ENCODE measurements at places on chromosomes 7 and 10. TPM values are rescaled to one million over a fixed set of nuclear protein-coding genes. Genes with fewer than 3 reads are reported as not detected.

The WDR37 gene
- polyA plus RNA-seq: 22.8 TPM

The COBL gene
- polyA plus RNA-seq: 4.4 TPM

The GJD4 gene
- polyA plus RNA-seq: not detected

The HABP2 gene
- not detected for polyA plus RNA-seq

The SYT15 gene
- polyA plus RNA-seq: 0.07 TPM

The GNAT3 gene
- polyA plus RNA-seq: not detected

The INTS15 gene
- 11.9 TPM for polyA plus RNA-seq

The SERPINE1 gene
- 820 TPM for polyA plus RNA-seq

DNA sequence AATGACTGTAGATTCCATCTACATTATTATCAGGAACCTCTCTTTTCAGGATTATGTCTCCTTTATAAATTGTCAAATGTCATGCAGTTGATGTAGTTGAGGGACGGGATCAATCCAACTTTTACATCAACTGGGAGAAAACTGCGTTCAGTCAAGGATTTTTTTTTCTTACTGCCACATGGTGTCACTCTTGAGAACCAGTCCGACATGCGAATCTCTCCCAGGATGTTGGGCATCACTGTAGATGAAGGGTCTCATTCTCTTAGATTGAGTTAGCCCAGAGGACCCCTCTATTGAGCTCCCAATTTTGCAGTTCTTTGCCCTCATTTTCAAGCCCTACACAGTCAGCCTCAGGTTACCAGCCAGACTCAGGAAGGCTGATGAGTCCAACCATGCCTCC, 120.3 kb upstream of the PTPRZ1 start:
- DNase-seq: no peak
- no peaks in the 10 kb centered on the region for H3K27me3 ChIP-seq
- H3K4me3 ChIP-seq: no peak overlapping the region

DNA sequence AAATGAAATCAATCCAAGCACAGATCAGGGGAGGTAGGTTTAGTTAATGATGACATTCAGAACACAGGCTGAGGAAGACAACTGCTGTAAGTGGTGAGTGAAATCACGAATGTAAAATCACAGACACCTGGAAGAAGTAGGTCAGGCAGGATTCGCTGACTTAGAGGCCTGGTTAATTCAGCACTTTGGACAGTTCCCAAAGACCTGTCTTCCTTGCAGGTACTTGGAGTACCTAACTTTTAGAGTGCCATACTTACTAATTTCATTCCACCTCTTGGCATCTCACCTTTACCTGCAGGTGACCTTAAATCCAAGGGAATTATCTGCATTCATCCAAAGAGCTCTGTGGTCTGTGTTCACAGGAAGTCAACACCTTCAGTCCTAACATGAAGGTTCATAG, 822.3 kb downstream of the PHTF2 start:
- no peak overlapping the region for H3K4me3 ChIP-seq
- no peaks in the 10 kb centered on the region for H3K4me1 ChIP-seq
- DNase-seq: no peak
- no peak overlapping the region for H3K27ac ChIP-seq

DNA sequence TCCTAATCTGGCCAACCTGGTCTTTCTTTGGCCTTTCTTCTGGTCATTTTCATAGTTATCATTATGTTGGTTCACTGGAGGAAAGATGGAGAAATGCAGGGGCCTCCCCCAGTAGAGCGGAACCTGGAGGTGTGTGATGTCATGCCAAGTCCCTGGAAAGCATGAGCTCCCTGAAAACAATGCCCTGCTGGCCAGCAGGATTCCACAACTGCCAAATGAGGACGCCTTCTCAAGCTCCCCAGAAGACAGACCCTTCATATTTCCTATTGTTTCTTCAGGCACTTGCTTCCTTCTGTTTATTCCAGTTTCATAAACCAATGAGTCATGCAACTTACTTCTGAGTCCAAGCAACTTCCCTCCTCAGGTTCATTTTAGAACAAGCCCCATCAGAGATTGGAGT, 339.0 kb downstream of the GATA3 start:
- H3K27ac ChIP-seq: no peak overlapping the region
- H3K27me3 ChIP-seq: no peaks in the 10 kb centered on the region
- no peaks in the 10 kb centered on the region for H3K36me3 ChIP-seq

GRCh38 chr10:33073641-33074415, 115.8 kb upstream of the ITGB1 start:
- DNase-seq: no peak
- H3K27ac ChIP-seq: no peak overlapping the region
- no peaks in the 10 kb centered on the region for H3K27me3 ChIP-seq
- no peak overlapping the region for H3K4me3 ChIP-seq
- H3K36me3 ChIP-seq: no peaks in the 10 kb centered on the region

DNA sequence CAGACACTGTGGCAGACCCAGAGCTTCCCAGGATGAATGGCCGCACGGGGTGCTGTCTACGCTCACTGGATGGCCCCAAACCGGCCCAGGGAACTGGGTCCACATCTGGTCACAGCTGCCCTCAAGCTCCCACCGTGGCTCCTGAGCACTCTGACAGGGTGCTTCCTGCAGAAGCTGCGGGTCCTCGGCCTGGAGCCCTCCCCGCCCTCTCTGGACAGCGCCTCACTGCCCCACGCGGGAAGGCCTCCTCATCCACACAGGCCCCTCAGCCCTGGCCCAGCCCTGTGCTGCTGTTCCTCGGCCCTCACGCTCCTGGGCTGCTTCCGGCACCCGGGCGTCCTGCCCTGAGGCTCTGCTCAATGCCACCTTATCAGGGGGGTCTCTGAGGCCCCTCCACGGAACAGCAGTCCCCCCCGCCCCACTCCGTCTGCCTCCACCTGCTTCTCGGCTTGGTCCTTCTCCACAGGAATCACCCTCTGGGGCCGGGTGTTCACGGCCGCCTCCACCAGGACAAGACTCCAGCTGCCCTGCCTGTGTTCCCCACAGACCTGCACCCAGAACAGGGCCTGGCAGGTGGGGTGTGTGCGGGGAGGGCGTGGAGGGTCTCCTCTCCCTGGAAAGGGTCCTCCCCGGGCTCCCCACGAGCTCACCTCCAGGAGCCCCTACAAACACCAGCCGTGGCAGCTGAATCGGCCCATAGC, 75.4 kb upstream of the PDGFA start:
- no peak overlapping the region for H3K27ac ChIP-seq
- H3K4me1 ChIP-seq: peaks cover 6% of the 10 kb centered on the region
- DNase-seq: no peak
- no peaks in the 10 kb centered on the region for H3K27me3 ChIP-seq
- H3K36me3 ChIP-seq: peaks cover 4% of the 10 kb centered on the region

DNA sequence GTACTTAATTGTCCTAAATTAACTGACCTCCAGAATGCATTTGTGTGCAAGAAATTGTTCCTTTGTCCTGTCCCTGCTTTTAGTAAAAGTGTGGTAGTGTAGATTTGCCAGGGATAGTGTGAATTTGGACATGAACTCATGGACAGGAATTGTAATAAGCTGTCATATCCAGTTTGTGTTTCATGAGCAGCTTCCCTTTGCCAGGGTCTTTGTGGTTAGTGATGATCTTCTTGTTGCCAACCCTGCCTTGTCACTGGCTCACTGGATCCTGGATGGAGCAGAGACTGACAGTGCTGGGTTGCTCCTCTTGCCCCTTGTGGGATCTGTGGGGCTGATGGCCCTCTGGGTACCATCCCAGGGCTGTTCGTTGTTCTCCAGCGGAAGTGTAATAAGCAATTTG, 110.1 kb downstream of the CCNY start:
- no peaks in the 10 kb centered on the region for H3K27me3 ChIP-seq
- no peak overlapping the region for H3K27ac ChIP-seq
- no peaks in the 10 kb centered on the region for H3K36me3 ChIP-seq
- H3K4me3 ChIP-seq: no peak overlapping the region
- peaks cover 50% of the 10 kb centered on the region for H3K4me1 ChIP-seq

DNA sequence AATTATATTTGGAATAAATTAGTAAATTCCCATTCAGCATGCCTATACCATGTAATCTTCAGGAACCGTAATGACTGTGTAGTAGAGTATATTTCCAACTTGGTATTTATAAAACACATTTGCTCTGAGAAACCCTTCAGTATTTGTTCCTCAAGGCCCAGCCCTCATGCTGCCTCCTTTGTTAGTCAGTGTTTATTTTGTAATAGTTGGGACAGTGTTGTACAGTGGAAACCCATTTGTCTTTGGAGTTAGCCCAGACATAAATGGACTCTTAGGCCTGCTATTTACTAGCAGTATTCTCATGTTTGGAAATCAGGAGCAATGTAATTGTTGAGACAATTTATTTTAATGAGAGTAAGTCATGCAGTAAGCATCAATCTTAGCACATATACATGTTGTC, 686.9 kb downstream of the AUTS2 start:
- peaks cover 18% of the 10 kb centered on the region for H3K4me1 ChIP-seq
- H3K27me3 ChIP-seq: no peaks in the 10 kb centered on the region
- H3K36me3 ChIP-seq: no peaks in the 10 kb centered on the region
- no peak overlapping the region for H3K27ac ChIP-seq
- no peak for DNase-seq

DNA sequence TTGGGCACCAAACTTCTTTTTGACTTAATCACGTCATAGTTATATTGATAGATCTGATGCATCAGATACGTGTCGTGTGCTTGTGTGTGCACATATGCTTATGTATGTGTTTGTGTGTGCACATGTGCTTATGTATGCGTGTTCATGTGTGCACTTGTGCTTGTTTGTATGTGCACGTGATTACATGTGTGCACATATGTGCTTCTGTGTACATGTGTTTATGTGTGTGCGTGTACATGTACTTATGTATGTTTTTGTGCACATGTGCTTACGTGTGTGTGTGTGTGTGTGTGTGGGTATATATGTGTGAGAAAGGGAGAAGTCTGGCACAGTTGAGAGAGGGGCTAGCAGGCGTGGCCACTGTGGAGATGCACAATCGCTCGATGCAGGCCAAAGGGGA, 173.4 kb downstream of the WDR37 start:
- H3K36me3 ChIP-seq: no peaks in the 10 kb centered on the region
- no peak overlapping the region for H3K27ac ChIP-seq
- no peak overlapping the region for H3K4me3 ChIP-seq
- no peaks in the 10 kb centered on the region for H3K4me1 ChIP-seq

DNA sequence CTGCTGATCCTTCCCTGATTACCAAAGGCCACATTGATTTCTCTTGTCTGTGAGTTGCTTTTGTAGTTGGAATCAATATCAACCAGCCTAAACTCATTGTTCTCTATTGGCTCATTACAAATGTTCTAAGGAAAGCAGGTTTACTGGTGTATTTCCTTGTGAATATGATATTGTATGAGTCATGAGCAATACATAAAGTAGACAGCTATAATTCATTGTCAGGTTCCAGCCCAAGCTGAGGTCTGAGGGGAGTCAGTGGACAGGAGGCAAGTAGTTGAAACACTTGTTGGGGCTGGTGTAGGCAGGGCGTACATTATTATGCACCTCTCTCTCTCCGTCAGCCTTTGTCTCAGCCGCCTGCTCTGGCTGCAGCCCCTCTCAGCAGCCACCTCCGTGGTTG, 451.7 kb downstream of the IPMK start:
- H3K36me3 ChIP-seq: no peaks in the 10 kb centered on the region
- no peak overlapping the region for H3K4me3 ChIP-seq
- H3K27me3 ChIP-seq: no peaks in the 10 kb centered on the region
- DNase-seq: no peak
- H3K4me1 ChIP-seq: peaks cover 6% of the 10 kb centered on the region
- H3K27ac ChIP-seq: no peak overlapping the region

DNA sequence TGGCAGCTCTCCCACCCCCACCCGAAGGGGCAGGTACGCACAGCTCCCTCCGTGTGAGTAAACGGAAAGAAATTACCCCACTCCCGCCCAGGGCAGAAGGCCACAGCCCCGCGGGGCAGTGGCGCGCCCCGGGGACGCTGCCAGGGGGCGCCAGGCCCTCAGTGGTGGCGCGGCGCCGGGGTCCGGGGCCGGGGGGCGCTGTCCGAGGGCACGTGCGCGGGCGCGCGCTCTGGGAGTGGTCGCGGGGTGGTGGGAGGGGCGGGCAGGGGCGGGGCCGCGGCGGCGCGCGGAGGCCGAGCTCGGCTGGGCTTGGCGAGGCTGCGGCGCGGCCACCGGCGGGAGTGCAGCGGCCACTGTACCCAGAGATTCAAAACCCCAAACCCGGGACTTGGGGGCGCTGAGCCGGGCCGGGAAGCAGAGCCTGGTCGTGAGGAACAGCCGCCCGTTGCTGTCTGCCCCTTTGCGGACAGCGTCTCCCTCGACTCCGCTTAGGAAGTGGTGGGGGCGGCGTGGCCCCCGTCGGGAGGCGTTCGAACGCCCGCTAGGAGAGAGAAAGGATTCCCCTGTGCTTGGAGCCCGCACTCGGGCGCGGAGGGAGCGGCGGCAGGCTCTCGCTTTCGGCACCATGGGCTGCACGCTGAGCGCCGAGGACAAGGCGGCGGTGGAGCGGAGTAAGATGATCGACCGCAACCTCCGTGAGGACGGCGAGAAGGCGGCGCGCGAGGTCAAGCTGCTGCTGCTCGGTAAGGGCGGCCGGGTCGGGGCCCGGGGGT, at the start of gene GNAI1:
Gene GNAI1 (plus strand): TSS at position 296 of the 773 bp plus-strand sequence. CDS start 330 bp downstream, at position 626.
- no peaks in the 10 kb centered on the region for H3K27me3 ChIP-seq
- peak within 1 kb of the TSS; percentile 97 for H3K27ac ChIP-seq
- DNase-seq: peak; percentile 59
- H3K4me3 ChIP-seq: peak within 1 kb of the TSS; percentile 92

GRCh38 chr10:3123571-3124411, 48.8 kb downstream of the PITRM1 start:
- no peak overlapping the region for H3K27ac ChIP-seq
- peaks cover 13% of the 10 kb centered on the region for H3K4me1 ChIP-seq
- H3K36me3 ChIP-seq: peaks cover 43% of the 10 kb centered on the region
- no peak overlapping the region for H3K4me3 ChIP-seq
- H3K27me3 ChIP-seq: no peaks in the 10 kb centered on the region
- DNase-seq: no peak

- no peaks in the 10 kb centered on the region for H3K4me1 ChIP-seq
- H3K27ac ChIP-seq: no peak overlapping the region
- no peaks in the 10 kb centered on the region for H3K27me3 ChIP-seq
- no peak for DNase-seq
These were observed 113.4 kb upstream of the GPR141 start for GRCh38 chr7:37570145-37570544.

DNA sequence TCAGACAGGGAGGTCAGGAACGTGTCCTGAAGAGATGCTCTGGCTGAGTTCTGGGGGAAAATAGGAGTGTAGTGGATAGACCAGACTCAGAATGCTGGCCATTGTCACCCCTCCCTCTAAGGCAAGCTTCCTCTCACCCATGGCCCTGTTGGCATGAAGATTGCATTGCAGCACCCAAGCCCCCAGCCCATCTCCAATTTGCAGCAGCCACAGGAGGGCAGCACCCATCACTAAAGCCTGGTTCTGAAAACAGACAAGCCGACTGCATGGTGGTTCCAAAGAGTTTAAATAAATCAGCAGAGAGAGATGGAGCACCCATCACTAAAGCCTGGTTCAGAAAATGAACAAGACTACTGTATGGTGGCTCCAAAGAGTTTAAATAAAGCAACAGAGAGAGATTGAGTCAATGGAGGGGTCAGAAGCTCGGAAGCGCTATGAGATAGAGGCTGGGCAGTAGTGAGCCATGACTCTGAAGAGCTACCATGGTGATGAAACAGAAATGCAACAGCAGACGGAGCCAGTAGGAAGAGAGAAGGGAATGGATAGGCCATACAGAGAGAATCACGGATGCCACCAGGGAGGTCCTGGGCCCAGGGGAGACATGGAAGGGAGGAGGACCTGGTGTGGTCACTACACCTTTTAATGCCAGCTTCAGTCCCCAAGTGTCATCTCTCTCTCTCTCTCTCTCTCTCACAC, 237.9 kb upstream of the MYO3A start:
- no peaks in the 10 kb centered on the region for H3K36me3 ChIP-seq
- H3K27me3 ChIP-seq: no peaks in the 10 kb centered on the region
- no peak overlapping the region for H3K4me3 ChIP-seq
- no peaks in the 10 kb centered on the region for H3K4me1 ChIP-seq
- H3K27ac ChIP-seq: no peak overlapping the region

GRCh38 chr7:92135052-92135889, 994 bp upstream of the CYP51A1 start:
- H3K4me1 ChIP-seq: peaks cover 11% of the 10 kb centered on the region
- H3K36me3 ChIP-seq: peaks cover 5% of the 10 kb centered on the region
- peak overlapping the region; percentile 98 for H3K27ac ChIP-seq
- no peaks in the 10 kb centered on the region for H3K27me3 ChIP-seq

Measured in keratinocyte (primary cell).